ENCODE measurements at places on chromosomes 2 and 18.

- no peak for DNase-seq
Observed at GRCh38 chr2:54065411-54065810, 50.0 kb upstream of the ACYP2 start.

GRCh38 chr2:129673847-129674711 lies 305.4 kb upstream of the RAB6C start:
- DNase-seq, result no peak

- no peak for DNase-seq
Observed at GRCh38 chr2:68692511-68692910, 42.1 kb upstream of the ARHGAP25 start.

- DNase-seq, result no peak
Observed at GRCh38 chr2:159895258-159896065, 97.5 kb upstream of the CD302 start.

GRCh38 chr18:49584394-49584793 lies 22.5 kb downstream of the LIPG start:
- DNase-seq, result no peak
